Stimulated activated CD4-positive, alpha-beta T cell treated with anti-CD3 and anti-CD28 coated beads, Interleukin-2, amount 100 ng/mL, for 24 hours (primary cell): ENCODE measurements at places on chromosomes 5 and 9.

GRCh38 chr5:173920866-173921555 is 32.9 kb downstream of the CPEB4 start:
- no peak for DNase-seq

DNA sequence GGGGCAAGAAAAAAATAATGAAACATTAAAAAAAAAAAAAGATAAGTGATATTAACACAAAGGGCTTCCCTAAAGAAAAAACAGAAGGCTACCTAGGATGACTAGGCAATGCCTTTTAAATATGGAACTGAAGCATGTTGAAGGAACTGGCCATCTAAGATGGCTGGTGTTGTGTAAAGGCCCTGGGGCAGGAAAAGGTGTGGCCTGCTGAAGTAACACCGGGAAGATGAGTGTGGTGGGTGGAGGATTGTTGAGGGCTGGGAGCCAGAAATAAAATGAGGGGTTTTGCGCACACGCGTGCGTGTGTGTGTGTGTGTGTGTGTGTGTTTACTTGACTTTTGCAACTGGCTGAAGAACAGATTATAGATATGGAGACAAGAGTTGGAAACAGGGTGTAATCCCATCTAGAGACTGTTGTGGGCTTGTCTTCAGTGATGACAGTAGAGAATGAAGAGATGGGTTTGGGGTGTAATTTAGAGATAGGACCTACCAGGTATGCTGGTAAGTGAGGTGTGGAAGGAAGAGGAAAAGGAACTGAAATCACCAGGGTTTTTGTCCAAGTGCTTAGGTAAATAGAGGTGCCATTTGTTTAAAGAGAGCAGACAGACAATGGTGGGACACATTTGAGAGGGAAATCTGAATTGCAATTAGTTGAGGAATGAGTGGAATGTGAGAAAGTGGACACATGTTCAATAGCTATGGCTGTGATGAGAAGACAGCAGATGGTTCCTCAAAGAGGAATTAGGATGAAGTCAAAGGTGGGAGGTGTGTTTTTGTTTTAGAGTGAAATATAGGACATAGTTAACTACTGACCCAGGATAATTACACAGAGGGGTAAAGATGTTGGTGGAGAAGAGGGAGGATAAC is 33.9 kb downstream of the RAD23B start:
- no peak for DNase-seq

DNA sequence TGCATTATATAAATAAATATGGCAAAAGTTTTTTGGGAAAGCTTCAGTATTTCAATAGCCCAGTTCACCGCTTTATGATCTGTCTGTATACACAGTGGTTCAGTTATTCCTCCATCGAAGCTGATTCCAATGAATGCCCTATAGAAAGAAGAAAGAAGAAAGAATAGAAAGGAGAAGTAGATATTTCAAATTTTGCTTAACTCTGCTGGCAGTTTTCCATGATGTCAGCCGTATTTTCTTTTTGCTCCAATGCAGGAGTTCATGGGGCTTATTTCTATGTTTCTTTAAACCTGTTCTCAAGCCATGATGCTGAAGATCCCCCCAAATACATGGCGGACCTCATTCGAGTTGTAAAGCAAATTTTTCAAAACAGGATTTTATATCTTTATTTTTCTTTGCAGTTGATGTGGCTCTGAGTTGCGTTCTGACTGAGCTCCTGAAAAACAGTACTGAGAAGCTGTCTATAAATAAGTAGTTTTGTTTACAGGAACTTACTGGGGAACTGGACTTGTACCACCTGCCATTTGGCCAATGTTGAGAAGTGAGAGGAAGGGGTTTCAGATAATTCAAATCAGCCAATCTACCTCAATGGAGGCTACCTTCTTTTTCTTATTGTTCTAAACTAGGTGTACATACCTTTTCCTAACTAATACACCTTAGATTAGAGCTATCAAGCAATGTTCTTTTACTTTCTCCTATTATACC is 418.5 kb upstream of the MEF2C start:
- no peak for DNase-seq

DNA sequence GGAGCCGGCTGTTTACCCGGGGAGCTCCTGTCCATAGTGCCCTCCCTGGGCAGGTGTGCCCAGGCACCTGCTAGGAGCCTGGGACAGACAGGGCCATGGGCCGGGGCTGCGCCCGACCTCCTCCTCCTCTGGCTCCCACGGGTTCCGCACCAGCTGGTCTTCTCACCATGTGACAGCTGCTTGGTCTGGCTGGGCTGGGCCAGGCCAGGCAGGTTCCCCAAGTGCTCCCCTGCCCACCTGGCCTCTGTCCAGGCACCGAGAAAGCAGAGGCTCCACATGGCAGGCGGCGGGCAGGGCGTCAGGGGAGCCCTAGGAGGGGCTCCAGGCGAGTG is 60.0 kb downstream of the OLFM1 start:
- no peak for DNase-seq

DNA sequence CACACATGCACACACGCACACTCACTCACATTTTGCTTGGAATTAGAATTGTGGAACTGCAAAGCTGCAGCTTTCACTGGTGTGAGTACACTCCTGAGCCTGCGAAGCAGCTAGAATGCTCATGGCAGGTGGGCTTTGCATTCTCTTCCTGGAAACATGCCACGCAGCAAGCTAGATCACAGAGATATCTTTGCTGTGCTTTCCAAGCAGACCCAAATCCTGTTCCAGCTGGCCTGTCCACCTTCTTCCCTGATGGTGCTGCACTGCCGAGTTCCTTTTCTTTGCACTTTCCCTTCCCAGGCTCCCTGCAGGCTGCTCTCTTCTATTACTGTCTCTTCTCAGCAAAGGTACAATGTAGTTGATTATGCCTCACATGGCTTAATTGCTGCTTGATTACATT is 92.7 kb upstream of the CKMT2 start:
- DNase-seq, result no peak

- no peak for DNase-seq
These were observed 39.5 kb downstream of the ADAMTS12 start for GRCh38 chr5:33852319-33852718.

DNA sequence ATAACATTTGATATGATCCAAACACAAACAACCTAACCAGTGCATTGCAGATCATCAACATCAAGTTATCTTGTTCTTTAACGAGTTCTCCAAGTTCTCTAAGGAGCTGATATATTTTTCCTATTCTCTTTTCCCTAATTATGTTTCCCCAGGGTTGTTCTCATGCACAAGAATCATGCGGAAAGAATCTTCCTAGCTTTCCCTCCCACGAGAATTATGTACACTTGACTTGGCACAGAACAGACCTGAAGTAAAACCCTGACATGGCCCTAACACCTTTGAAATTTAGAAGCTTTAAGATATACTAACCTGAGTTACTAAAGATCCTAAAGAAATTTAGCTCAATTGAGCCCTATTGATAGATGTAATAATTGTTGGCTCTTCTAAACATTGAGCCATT is 110.7 kb upstream of the FST start:
- no peak for DNase-seq

DNA sequence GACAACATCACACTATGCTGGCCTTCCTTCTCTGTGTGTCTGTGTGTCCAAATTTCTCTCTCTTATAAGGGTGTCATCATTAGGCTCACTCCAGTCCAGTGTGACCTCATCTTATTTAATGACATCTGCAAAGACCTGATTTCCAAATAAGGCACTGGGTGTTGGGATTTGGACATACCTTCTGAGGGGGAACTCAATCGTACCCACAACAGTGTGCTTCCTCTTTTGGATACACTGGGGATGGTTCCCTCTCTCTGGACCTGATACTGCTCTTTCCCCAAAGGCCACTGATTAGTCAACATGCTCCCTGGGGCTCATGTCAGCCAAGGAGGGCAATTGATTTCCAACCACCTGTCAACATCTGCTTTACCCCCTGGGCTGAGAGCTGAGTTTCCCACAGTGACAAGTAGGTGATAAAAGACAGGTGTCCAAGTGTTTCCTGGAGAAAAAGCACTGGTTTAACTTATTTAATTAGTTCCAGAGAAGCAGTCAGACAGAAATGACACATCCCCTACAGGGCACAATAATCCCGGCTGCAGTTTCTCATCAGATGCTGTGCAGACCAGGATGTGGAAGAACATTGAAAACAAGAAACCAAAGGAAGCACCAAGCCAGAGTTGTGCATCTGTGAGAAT is 17.8 kb upstream of the CEP72 start:
- DNase-seq, result no peak

- no peak for DNase-seq
These were observed 42.5 kb upstream of the ROR2 start for GRCh38 chr9:91992461-91993041.

DNA sequence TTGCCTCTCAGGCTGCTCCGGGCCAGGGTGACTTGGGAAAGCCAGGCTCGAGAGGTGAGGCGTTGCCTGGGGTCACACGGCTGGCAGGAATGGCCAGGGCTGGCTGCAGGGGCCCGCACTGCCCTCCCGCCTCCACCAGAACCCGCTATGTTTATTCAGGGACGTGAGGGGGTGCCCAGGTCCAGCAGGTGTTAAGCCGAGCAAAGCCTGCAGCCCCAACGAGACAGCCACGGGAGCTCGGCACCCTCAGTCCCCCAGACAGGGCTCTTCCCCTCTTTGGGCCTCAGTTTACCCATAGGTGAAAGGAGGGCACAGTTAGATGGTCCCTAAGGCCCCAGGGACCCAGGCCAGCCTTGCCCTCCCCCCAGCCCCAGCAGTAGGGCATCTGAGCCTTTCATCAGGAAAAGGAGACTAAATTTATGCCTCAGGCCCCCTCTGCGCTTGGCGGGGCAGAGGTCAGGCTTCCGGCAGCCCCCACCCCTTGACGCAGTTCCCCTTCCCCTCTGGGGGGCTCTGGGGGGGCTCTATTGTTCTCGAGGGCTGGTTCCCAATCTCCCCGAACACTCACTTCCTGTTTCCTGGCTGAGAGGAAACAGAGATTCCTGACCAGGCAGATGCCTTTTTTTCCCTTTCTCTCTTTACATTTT is 7.1 kb upstream of the EGFL7 start:
- DNase-seq, result no peak

DNA sequence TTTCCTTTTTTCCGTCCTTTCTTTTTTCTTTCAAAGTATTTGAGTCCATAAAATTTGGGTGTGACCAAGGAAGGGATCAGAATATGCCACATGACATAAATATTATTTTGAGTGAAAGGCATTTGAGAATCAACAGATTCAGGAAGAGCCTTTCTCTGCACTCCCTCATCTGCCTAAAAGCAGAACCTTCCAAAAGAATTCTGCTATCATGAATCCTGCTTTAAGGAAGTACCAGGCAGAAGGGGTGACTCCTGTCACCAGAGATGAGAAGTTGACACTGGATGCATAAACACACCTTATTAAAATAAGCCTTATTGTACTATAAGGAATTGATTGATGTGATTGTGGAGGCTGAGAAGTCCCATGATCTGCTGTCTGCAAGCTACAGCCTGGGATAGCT is 196.7 kb downstream of the SREK1 start:
- DNase-seq, result no peak
